ENCODE measurements at places on chromosomes 11 and 22. TPM values are rescaled to one million over a fixed set of nuclear protein-coding genes. Genes with fewer than 3 reads are reported as not detected.
A peak's percentile ranks its signal among the peaks of the same experiment; 100 is the strongest.

Gene MRGPRE
- not detected for total RNA-seq

- H3K4me3 ChIP-seq: no peak overlapping the region
- H3K36me3 ChIP-seq: no peaks in the 10 kb centered on the region
Observed at GRCh38 chr22:35445933-35446332, 46.0 kb downstream of the MCM5 start.

Gene TMEM191B
- total RNA-seq: 3.8 TPM

GRCh38 chr22:22820626-22821025 lies 67.0 kb upstream of the IGLL5 start:
- peaks cover 96% of the 10 kb centered on the region for H3K4me1 ChIP-seq
- peak overlapping the region; percentile 58 for H3K27ac ChIP-seq
- H3K27me3 ChIP-seq: no peaks in the 10 kb centered on the region
- H3K4me3 ChIP-seq: peak overlapping the region; percentile 62
- DNase-seq: peak; percentile 76

- no peaks in the 10 kb centered on the region for H3K36me3 ChIP-seq
- H3K4me1 ChIP-seq: no peaks in the 10 kb centered on the region
- no peak overlapping the region for H3K4me3 ChIP-seq
- DNase-seq: no peak
- no peaks in the 10 kb centered on the region for H3K27me3 ChIP-seq
Observed at GRCh38 chr11:31865606-31866300, 54.6 kb upstream of the PAX6 start.

Gene TSSK2
- total RNA-seq: not detected

GRCh38 chr22:33326540-33327295 lies 268.5 kb upstream of the SYN3 start:
- no peak for DNase-seq
- no peaks in the 10 kb centered on the region for H3K4me1 ChIP-seq
- H3K27me3 ChIP-seq: no peaks in the 10 kb centered on the region
- H3K4me3 ChIP-seq: no peak overlapping the region
- no peaks in the 10 kb centered on the region for H3K36me3 ChIP-seq

Gene SLC22A9
- not detected for total RNA-seq

GRCh38 chr11:18757811-18758210 lies 31.8 kb upstream of the IGSF22 start:
- no peak overlapping the region for H3K4me3 ChIP-seq
- no peak overlapping the region for H3K27ac ChIP-seq
- DNase-seq: no peak
- no peaks in the 10 kb centered on the region for H3K36me3 ChIP-seq
- H3K4me1 ChIP-seq: no peaks in the 10 kb centered on the region

Gene OR52H1
- not detected for total RNA-seq

DNA sequence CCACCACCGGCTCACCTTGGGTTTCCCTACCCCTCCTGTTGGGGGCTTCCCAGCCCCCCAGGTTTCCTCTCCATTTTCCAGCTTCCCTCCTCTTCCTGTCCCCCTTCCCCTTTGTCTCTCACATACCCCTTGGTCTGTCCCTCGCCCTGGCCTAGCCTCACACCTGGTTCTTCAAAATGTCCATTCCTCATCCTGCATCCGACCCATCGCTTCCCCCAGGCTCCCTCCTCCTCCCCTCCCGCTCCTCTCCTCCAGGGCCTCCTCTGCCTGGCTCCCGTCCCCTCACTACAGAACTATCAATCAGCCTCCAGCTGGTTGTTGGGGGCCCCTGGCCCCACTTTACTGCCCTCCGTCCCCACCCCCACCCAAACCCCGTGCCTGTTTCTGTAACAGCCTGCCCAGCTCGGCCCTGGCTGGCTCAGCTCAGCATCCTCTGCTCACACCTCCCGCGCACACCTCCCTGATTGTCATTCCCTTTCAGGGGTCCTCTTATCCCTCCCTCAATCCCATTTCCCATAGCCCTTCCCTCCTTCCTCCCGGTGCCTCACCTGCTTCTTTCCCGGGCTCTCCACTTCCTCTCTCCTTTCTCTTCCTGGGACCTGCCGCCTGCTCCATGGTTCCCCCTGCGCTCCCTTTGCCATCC lies 1.2 kb downstream of the CNIH2 start:
- no peak overlapping the region for H3K27ac ChIP-seq
- no peak overlapping the region for H3K4me3 ChIP-seq
- peaks cover 17% of the 10 kb centered on the region for H3K36me3 ChIP-seq
- DNase-seq: no peak
- H3K27me3 ChIP-seq: no peaks in the 10 kb centered on the region
- H3K4me1 ChIP-seq: peaks cover 28% of the 10 kb centered on the region

Gene CSTF3
- total RNA-seq: 33.5 TPM

GRCh38 chr11:2299773-2300172 lies 1.9 kb downstream of the C11orf21 start:
- no peaks in the 10 kb centered on the region for H3K36me3 ChIP-seq
- no peak overlapping the region for H3K4me3 ChIP-seq
- H3K27ac ChIP-seq: no peak overlapping the region
- DNase-seq: no peak
- no peaks in the 10 kb centered on the region for H3K27me3 ChIP-seq

DNA sequence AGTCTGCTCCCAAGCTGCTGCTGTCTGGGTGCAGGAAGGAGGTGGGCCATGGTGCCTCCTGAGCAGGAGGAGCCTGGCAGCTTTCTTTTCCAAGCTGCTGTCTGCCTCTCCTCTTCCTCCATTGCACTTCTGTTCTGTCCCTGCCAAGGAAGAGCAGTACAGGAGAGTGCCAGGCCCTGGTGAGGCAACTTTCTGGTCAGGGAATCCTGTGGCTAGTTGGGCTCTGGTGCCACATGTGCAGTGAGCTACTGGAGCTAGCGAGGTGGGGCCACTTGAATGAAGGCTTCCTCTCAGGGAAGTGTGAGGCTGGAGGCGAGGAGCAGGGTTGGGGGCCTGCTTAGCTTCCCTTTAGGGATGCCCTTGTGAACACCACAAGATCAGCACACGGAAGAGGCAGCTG lies 90.0 kb downstream of the TSPAN18 start:
- H3K36me3 ChIP-seq: no peaks in the 10 kb centered on the region
- no peak overlapping the region for H3K4me3 ChIP-seq
- DNase-seq: no peak
- no peak overlapping the region for H3K27ac ChIP-seq

- H3K27ac ChIP-seq: no peak overlapping the region
- H3K4me3 ChIP-seq: no peak overlapping the region
- H3K27me3 ChIP-seq: no peaks in the 10 kb centered on the region
- DNase-seq: no peak
- no peaks in the 10 kb centered on the region for H3K4me1 ChIP-seq
- H3K36me3 ChIP-seq: no peaks in the 10 kb centered on the region
Observed at GRCh38 chr11:14942745-14943144, 29.4 kb downstream of the CALCA start.

- no peaks in the 10 kb centered on the region for H3K27me3 ChIP-seq
- no peak overlapping the region for H3K4me3 ChIP-seq
- no peaks in the 10 kb centered on the region for H3K4me1 ChIP-seq
- no peak overlapping the region for H3K27ac ChIP-seq
Observed at GRCh38 chr22:22702237-22703202, 58.1 kb downstream of the GGTLC2 start.

DNA sequence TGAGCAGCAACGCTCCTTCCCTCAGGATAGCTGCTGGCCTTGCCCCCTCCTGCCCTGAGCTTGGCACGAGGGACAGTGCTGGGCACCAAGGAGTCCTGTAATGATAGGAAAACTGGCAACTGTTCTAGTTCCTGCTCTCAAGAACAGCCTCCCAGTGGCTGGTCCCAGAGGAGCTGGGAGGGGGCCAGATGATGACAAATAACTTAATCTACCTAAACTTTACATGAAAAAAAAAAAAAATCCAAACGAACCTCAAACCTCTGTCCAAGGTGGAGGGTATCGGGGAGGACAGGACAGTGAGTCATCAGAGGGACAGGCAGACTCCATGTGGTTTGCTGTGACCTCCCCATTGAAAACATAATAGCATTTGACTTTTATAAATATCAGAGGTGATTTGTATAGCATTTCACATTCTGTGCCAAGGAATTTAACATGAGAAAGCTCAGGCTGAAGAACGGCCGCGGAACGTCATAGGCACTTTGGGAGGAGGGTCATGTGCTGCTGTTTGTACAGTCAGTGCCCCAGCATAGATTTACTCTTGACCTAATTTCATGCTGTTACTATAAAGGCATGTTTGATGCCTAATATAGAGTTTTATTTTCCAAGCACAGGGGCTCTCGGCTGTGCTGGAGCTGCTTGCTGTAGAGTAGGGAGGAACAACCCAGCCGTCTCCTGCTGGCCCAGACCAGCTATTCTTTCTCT lies 98.2 kb upstream of the NNMT start:
- no peaks in the 10 kb centered on the region for H3K36me3 ChIP-seq
- no peak for DNase-seq
- H3K27me3 ChIP-seq: no peaks in the 10 kb centered on the region
- no peak overlapping the region for H3K4me3 ChIP-seq

DNA sequence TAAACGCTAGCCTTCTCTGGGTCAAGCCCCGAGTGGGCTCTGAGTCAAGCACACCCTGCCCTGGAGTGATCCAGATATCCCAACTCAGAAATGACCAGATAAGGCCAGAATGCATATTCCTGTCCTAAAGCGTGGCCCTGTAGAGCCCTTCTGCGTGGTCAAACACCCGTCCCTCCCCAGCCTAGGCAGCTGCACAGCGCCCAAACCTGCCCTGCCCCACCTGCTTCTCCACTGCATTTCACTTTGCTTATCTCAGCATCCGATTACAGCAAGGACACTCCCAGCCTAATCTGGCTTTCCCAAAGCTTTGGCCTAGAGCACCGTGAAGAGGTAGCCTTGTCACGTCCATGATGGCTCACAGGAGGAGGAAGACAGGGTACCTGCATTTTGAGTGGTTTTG lies 11.9 kb upstream of the TMPRSS4 start:
- no peaks in the 10 kb centered on the region for H3K27me3 ChIP-seq
- H3K4me3 ChIP-seq: no peak overlapping the region
- DNase-seq: no peak
- no peaks in the 10 kb centered on the region for H3K36me3 ChIP-seq
- no peak overlapping the region for H3K27ac ChIP-seq

DNA sequence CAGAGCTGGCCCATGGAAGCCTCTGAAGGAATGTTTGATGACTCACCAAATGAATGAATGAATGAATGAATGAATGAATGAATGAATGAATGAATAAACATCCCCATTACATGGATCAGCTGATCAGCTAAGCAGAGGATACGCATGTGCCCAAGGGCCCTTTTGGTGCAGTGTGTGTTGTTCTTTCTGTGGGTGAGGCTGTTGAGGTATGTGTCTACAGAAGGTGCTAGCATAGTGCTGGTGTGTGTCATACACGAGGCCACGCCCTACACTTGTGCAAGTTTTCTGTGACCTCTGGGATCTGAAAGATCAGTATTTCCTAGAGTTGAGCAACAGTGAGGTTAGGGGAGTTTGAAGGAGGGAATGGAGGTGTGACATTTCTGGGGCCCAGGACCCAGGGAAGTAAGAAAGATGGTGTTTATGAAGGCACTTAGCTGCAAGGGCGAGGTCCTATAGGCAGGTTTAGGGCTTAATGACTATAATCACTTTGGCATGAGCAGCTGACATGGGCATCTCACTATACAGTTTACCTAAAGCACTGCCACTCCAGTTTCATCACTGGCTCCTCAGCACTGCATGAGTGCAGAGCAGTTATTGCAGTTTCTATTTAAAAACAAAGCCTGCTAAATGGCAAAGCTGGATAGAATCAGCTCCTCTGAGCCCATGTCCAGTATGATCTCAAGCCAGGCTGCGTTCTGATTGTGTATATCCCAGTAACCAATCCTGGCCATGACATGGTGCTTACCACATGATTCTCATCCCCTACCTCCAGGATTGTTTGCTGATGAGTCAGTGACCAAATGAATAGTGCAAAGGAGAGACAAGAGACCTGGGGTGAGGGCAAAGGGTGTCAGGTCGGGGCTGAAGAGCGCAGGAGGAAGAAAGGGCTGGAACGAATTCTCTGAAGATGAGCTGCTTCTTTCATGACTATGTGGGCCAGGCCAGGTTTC lies 36.4 kb upstream of the E2F8 start:
- H3K27me3 ChIP-seq: no peaks in the 10 kb centered on the region
- DNase-seq: no peak
- H3K27ac ChIP-seq: no peak overlapping the region
- H3K4me1 ChIP-seq: no peaks in the 10 kb centered on the region
- no peaks in the 10 kb centered on the region for H3K36me3 ChIP-seq

Gene ASRGL1
- total RNA-seq: 1.2 TPM

DNA sequence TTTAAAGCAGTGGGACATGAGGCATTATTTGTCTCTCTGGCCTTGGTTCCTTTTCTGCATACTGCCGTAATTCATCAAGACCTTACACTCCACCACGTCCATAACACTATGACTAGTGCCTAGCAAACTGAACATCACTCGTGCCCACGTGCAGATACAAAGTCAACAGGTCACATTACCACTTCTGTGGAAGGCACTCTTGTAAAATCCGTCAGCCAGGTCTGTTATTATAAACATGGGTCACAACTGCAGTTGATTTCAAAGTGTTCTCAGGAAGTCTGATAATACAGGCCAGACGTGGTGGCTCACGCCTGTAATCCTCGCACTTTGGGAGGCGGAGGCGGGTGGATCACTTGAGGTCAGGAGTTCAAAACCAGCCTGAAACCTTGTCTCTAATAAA lies 14.1 kb downstream of the VSIG10L2 start:
- H3K27me3 ChIP-seq: no peaks in the 10 kb centered on the region
- no peak overlapping the region for H3K4me3 ChIP-seq
- H3K4me1 ChIP-seq: no peaks in the 10 kb centered on the region
- no peaks in the 10 kb centered on the region for H3K36me3 ChIP-seq

Gene DEFB131B
- not detected for total RNA-seq

GRCh38 chr11:44729063-44729462 lies 2.3 kb downstream of the TSPAN18 start:
- no peaks in the 10 kb centered on the region for H3K36me3 ChIP-seq
- no peak for DNase-seq
- H3K4me1 ChIP-seq: peaks cover 63% of the 10 kb centered on the region

DNA sequence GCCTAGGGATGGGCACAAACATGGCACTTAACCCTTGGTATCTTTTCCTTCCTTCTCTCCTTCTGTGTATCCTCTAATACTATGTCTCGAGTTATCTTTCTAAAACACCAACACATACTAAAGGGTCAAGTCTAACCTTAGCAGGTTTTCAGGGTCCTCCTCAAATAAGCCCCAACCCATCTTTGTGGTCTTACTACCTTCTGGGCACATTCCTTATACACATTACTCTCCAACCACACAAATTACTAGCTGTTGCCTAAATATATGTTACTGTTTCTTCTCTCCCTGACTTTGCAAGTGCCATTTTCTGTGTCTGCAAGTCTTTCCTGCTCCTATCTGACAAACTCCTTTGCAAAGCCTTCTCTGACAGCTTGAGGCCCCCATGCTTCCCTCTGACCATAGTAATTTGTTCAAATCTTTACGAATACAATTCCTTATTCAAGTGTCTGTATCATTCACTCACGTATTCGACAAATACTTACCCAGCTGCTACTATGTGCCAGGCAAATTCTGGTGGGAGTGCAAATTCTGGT lies 15.8 kb upstream of the NUP160 start:
- no peaks in the 10 kb centered on the region for H3K36me3 ChIP-seq
- no peak for DNase-seq
- H3K27me3 ChIP-seq: no peaks in the 10 kb centered on the region
- no peak overlapping the region for H3K27ac ChIP-seq
- H3K4me3 ChIP-seq: no peak overlapping the region
- peaks cover 43% of the 10 kb centered on the region for H3K4me1 ChIP-seq
